Stimulated activated CD4-positive, alpha-beta T cell treated with anti-CD3 and anti-CD28 coated beads, TNF-alpha, amount 100 ng/mL, for 4 hours (primary cell): ENCODE measurements at places on chromosomes 1 and 21.

DNA sequence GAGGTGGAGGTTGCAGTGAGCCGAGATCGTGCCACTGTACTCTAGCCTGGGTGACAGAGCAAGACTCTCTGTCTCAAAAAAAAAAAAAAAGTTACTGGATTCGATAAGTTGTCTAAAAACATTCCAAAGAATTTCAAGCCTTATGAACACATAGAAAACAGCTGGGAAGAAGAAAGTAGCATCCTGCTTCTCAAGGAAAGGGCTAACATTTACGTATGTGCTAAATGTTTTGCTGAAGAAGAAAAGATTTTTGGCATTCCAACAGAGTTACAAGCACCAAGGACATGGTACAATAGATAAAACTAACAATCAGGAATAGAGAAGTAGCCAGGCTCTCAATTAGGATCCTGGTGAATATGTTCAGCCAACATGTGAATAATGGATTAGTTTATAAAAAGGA, 69.8 kb downstream of the HFM1 start:
- no peak for DNase-seq

DNA sequence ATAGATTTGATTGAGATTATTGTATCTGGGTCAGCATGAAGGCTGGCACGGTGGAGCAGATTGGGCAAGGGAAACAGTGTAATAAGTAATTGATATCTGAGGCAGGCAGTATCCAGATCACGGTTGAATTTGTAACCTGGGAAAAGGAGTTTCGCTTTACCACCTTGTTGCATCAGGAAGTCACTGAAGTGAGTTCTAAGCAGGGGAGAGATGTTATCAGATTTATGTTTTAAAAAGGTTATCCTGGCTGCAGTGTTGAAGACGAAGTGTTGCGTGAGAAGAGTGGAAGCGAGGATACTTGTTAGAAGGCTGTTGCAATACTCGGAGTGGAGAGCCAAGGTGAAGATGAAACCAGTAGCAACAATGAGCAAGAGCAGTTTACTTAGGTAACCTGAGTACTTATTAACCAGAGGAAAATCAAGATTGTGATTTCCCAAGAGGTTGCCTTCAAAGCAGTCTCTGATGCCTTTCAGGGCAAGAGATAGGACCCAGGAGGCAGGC, 77.8 kb downstream of the LHX9 start:
- DNase-seq: no peak

DNA sequence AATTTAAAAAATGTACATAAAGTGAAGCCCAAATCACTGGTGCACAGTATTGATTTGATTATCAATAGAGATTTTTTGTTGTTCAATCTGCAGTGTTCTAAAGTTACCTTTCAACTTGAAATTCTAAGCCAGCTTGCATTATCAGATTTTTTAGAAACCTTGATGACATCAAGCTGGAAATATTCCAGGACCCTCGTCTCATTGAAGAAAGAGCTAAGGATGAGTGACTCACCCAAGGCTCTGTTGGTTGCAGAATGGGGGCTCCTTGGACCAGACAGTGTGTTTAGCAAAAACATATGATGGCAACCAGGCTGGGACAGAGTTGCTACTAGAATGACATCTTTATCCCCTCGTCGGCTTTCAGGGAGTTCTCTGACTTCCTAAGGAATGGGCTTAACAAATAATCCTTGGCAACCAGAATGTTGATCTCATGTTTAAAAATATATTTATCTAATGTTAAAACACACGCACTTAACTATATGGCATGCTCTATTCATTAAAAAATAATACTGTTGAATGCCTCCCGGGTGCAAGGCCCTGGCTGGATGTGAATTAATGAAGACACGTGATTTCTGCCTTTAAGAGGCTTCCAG, 79.7 kb downstream of the RUNX3 start:
- no peak for DNase-seq

- no peak for DNase-seq
Measured at GRCh38 chr1:223022641-223023473, 120.2 kb downstream of the TLR5 start.

GRCh38 chr1:106962591-106962990, 93.9 kb upstream of the PRMT6 start:
- no peak for DNase-seq

GRCh38 chr1:60413091-60413490, 339.5 kb upstream of the C1orf87 start:
- DNase-seq: no peak

DNA sequence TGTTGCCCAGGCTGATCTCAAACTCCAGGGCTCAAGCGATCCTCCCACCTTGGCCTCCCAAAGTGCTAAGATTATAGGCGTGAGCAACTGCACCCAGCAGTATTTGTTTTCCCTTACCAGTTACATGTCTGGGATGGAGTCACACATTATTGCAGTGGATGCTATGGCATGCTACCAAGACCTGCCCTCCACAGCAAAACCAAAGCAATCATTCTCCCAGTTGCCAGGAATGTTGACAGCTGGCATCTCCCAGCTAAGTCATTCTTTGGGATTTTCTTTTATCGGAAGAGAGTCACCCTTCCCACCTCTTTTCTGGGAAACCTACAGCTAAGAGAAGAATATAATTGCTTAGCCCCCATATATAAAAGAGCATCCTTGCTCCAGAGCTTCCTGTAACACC, 49.4 kb upstream of the RGS7 start:
- no peak for DNase-seq

DNA sequence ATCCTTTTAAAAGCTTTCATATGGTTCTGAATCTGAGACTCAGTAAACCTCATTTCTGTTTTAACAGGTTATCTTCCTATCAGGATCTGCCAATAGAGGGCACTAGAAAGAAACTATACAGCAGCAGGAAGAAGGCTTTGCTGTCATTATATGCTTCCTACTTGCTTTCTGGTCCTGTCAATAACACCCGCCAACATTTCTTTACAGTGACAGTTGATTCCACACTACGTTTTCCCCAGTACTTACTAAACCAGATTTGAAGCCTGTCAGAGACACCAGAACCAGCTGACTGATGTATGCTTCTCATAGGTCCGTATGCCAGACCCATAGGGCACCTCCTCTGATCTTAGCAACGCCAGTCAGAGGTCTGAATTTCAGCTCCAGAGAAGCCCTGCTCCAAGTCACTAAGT, 341.0 kb upstream of the NEGR1 start:
- DNase-seq: no peak

DNA sequence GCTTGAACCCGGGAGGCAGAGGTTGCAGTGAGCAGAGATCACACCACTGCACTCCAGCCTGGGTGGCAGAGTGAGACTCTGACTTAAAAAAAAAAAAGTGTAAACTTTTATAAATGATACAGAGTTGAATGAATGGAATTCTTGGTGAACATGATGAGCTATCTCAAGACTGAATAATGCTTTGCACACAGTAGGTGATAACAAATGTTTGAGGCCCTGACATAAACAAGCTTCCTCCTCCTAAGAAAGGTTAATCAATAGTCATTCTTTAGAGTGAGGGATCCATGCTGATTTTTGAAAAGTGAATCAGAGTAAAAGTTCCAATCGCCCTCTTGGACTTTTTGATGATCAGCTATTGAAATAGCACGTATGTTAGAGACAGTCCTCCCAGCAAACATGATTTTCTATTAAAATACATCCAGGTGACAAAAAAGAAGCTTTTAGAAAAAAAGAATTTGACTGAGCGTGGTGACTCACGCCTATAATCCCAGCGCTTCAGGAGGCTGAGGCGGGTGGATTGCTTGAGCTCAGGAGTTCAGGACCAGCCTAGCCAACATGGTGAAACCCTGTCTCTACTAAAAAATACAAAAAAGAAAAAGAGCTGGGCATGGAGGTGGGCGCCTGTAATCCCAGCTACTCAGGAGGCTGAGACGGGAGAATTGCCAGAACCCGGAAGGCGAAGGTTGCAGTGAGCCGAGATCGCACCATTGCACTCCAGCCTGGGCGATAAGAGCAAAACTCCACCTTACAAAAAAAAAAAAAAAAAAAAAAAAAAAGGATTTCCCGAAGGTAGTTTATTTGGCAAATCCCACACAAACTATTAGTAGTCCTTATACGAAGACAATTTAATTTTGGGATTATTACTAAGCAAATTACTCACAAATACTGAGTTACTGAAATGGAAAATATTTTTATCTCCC, 181.8 kb downstream of the NFIA start:
- DNase-seq: no peak

- DNase-seq: no peak
Measured at GRCh38 chr1:28236656-28237322, 865 bp downstream of the ATP5IF1 start.

DNA sequence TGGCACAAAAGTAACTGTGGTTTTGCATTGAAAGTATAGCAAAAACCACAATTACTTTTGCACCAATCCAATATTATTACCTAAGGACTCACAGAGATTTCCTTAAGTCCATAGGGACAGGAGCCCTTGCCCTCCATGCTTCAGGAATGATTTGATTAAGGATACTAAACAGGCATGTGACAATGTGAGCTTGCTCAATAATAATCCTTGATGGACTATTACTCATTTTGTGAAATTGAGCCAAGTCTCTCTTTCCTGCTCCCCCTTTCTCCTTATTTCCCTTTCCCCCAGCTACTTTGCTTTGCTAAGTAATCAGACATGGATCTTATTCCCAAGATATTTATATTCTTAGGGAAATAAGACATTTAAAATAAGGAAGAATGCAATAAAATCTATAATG, 21.6 kb upstream of the RGL1 start:
- no peak for DNase-seq

DNA sequence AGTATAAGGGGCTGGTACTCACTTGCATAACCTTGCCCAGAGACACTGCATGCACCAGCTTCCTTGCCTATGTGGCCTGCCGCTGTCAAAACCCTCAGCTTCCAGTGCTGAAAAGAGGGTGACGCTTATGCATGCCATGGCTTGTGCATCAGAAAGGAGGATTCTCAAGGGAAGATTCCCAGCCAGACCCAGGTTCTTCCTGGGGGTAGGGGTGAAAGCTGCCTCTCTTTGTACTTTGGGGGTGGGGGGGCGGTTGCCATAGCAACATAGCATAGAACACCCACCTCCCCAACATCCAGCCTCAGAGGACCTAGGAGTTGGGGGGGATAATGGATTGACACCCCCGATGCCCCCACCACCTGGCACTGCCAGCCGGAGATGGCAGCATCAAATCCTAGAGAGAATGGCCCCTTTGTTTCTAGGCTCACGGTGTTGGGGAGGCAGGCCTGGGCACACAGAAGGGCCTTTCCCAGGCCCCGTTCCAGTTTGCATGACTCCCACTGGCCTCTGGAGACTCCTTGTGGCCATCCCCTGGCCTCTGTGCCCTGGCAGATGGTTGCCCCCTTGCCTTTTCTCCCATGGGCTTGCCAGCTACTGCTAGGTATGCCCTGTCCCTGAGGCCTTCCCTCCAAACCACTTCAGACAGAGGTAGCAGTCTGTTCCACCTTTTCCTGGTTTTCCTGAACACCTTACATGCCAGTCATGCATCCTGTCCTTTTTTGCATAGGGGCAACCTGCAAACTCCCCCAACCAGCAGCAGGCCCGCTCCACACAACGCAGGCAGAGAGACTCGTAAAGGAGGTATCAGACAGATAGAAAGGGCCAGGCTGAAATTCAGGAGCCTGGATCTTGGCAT, 44.6 kb downstream of the RHBG start:
- DNase-seq: no peak

GRCh38 chr1:53731043-53731600, 7.8 kb downstream of the GLIS1 start:
- DNase-seq: no peak

GRCh38 chr1:16628361-16629111, 15.2 kb upstream of the NBPF1 start:
- DNase-seq: no peak

DNA sequence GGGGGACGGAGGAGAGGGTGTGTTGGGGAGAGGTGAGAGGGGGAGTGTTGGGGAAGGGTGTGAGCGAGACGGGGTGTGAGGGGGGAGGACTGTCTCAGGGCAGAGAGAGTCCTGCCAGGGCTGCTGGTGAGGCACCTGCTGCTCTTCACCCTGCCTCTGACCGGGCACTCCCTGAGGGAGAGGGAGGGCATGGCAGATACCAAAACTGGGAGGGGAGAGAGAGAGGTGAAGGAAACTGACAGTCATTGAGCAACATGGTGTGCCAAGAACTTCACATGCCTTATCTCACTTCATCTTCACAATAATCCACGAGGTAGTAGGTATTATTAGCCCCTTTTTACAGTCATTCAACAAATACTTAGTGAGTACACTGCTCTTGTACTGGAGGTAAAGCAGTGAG, 61.3 kb upstream of the ARTN start:
- no peak for DNase-seq

DNA sequence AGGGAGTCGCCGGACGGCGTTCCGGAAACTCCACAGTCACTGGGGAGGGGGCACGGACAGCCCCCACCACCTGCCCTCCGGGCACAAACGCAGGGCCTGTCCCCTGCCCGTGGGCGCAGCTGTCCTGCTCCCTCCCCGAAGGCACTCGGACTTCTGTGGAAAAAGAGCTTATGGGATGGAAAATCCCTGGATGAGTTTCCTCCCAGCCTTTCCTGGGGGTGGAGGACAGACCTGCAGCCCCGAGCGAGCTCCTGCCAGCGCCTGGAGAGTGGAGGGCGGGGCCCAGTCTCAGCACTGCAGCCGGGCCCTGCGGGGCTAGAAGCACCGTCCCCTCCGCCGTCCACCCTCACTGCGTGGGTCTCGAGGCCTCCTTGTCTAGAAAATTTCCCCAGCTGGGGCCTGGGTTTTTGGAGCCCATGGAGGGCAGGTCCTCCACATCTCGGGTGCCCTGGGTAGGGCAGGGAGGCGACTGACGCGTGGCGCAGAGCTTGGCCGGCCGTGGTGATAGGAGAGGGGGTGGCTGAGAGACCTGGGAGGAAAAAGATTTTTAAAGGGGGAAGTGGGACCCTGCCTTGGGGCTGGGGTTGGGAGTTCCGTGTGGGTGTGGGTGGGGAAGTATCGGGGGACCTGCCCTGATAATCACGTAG, 6.4 kb upstream of the COL6A1 start:
- DNase-seq: no peak

DNA sequence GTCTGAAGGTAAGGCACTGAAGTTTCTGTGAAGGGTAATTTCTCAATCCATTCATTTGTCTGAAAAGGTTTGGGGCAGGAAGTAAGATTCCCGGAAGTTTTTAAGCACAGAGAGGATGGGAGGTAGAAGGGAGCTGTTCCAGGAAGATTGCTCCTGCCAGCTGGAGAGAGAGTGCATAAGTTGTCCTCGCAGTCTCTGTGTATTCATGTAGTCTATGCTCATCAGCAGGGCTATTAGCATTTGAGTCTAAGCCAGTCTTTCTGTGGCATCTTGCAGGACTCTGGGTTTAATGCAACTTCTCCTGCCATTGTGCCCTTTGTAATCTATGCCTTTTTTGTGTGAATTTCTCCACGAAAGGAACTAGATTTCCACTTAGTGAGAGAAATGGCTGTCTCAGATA, 140.8 kb upstream of the FGGY start:
- no peak for DNase-seq

GRCh38 chr1:167704715-167705114, 17.1 kb upstream of the MPZL1 start:
- DNase-seq: no peak

DNA sequence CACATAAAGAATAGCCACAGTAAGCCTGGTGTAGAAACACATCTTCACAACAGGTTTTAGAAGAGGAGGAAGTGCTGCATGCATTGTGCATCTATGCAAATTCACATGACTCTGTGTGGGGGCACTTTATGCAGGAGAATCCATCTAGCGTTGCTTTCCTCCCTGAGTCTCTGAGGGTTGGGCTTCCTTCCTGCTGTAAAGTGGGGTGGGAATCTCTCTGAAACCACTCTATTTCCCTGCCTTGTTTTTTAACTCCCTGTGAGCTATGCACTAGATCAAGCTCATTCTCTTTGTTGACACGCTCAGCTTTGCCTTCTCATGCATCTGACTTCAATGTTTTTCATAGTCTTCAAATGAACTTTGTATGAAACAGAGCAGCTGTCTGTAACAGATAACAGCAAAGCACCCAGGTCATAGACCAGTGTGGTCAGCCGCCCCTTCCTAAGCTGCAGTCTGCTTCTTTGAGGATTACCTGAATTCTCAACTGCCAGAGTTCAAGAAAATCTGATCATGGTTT, 102.7 kb upstream of the DPH5 start:
- no peak for DNase-seq
